ENCODE measurements at places on chromosomes 1 and 21. TPM values are rescaled to one million over a fixed set of nuclear protein-coding genes. Genes with fewer than 3 reads are reported as not detected.

The TMEM61 gene
- total RNA-seq: 12.0 TPM

The NCF2 gene
- 32.0 TPM for total RNA-seq

The HAO2 gene
- total RNA-seq: not detected

The CAMK2N1 gene
- total RNA-seq: 4.6 TPM

The NOL9 gene
- total RNA-seq: 43.1 TPM

The LRRC39 gene
- 2.4 TPM for total RNA-seq

The BRDT gene
- total RNA-seq: not detected

The CRNN gene
- total RNA-seq: 0.72 TPM

The RHOC gene
- 154 TPM for total RNA-seq

The CFAP141 gene
- not detected for total RNA-seq

The SYCP1 gene
- total RNA-seq: 2.4 TPM

The ZMYND12 gene
- total RNA-seq: not detected

The UTS2 gene
- total RNA-seq: 5.3 TPM

The HEATR1 gene
- total RNA-seq: 45.0 TPM

The KRTAP19-1 gene
- total RNA-seq: not detected

The OVAAL gene
- total RNA-seq: 0.96 TPM

The ZNF593OS gene
- total RNA-seq: not detected

The CFHR1 gene
- 5.5 TPM for total RNA-seq

The GCSAML gene
- total RNA-seq: 0.48 TPM

The CELA3B gene
- total RNA-seq: not detected

The PPFIA4 gene
- total RNA-seq: 23.1 TPM

The ITLN1 gene
- 2.2 TPM for total RNA-seq

The ITLN2 gene
- not detected for total RNA-seq

The ADGRL4 gene
- total RNA-seq: 3.6 TPM

The DTL gene
- total RNA-seq: 3.6 TPM

The AZIN2 gene
- total RNA-seq: 4.6 TPM

The KLF17 gene
- 5.5 TPM for total RNA-seq

Data from umbilical cord (tissue), 2 donors.